ENCODE measurements at places on chromosomes 3 and 15.

DNA sequence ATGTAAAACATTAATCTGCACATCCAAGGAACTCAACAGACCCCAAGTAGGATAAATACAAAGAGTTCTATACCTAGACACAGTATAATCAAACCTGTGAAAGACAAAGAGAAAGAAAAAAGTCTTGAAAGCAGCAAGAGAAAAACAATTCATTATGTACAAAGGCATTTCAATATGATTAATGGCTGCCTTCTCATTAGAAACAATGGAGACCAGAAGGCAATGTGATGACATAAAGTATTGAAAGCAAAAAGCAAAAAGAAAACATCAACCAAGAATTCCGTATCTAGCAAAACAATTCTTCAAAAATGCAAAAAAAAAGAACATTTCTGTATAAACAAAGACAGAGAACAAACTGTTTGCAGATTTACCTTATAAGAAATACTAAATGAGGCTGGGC, 81.1 kb downstream of the XXYLT1 start:
- DNase-seq = no peak

DNA sequence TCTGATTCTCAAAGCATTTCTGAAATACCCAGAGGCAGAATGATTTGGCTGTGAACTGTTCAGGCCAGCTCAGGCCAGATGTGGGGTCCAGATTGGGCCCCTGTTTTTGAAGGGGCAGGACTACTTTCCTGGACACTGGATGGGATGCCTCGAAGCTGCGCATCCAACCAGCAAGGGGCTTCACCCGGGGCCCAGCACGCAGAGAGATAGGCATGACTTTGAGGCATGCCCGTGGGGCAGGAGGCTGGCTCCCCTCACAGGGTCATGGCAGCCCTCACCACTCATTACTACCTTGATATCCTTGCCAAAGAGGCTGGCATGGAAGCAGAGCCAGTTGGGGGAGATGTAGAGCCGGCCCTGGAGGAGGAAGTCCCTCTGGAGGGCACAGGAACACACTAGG, 30.1 kb downstream of the GRAMD2A start:
- DNase-seq = no peak

DNA sequence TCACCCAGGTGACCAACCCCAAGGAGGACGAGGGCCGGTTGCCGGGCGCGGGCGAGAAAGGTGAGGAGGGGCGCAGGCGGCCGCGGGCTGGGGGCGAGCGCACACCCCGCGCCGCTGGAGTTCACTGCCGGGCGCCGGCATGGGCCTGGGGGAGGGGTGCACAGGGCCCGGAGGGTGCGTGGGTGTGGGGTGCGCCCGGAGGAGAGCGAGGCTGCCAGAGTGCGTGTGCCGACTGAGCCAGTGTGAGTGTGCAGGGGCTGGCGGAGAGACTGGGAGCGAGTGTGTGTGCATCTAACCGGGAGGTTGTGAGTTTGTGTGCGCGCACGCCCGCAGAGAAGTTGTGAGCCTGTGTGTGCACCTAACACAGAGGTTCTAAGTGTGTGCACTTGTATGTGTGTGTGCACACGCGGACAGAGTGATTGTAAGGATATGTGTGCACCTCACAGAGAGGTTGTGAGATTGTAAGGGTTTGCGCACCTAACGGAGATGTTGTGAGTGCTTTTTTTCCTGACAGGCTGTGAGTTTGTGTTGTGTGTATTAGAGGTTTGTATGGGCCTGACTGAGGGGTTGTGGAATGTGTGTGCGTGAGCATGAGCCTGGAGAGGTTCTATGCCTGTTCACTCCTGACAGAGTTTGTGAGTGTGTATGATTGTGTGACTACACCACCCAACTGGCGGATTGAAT, 681 bp downstream of the CTDSPL start:
- DNase-seq = no peak

GRCh38 chr3:34107669-34108068, 309.2 kb downstream of the PDCD6IP start:
- DNase-seq = no peak

- DNase-seq = no peak
These were observed 26.4 kb upstream of the TBC1D23 start for GRCh38 chr3:100234364-100234763.

All from iPS DF 6.9 (cell line).